ENCODE measurements at places on chromosomes 16 and 17. TPM values are rescaled to one million over a fixed set of nuclear protein-coding genes. Genes with fewer than 3 reads are reported as not detected.

VAC14 gene
- 54.2 TPM for total RNA-seq

DNA sequence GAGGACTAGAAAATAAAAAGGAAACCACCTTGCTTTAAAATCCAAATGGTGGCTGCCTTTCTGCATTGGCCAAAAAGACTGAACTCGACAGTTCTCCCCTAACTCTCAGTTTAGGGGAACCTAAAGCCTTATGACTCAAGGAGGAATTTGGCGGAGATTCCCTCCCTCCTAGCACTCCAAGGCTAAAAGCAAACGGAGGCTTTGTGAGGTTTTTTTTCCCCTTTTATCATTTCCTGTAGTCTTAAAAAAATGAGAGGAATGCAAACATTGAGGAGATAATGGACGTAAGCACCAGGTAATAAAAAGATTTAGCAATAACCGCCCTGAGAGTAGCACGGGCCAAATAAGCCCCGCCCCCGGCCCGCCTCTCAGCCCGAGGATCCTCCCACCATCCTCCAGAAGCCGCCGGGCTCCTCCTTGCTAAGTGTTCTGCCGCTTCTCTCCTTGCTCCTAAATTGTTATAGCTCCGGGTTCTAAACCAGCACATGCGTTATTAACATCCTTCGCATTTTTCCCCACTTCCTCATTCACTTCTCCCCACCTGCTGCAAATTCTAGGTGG is 5.8 kb upstream of the KIFC3 start:
- DNase-seq, result peak; percentile 92

DNA sequence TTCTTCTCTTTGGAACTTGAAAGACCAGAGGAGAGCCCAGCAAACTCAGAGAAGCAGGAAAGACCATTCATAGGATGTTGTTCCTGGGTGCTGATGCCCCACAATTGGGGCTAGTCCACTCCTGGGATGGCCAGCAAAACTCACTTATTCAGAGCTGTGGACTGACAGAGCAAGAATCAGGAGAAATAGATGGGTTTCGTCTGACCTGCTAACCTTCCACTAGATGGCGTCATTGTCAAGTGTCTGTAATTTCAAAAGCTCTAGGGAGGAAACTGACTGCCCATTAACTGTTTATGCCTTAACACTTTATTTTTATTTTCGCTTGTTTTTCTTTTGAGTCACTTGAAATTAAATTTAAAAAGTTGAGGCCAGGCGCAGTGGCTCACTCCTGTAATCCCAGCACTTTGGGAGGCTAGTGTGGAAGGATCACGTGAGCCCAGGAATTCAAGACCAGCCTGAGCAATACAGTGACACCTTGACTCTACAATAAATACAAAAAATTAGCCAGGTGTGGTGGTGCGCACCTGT is 28.7 kb upstream of the MILR1 start:
- DNase-seq, result no peak

DNA sequence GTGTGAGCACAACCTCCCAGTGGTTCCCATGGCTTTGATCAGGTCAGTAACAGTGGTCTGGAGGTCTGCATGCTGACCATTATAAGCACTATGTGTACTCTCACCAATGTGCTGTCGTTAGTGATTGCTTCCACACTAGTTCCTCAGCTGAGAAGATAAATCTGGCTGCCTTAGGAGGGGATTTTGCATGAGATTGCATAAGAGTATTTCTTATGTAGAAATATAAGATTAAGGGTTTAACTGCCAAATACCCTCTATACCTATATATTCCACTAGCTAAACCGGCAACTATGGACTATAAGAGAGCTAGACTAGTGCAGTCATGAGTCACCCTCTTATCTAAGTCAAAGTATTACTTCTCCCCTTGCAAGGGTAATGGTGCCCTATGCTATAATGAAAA is 580.2 kb downstream of the CDH11 start:
- DNase-seq, result no peak

DNA sequence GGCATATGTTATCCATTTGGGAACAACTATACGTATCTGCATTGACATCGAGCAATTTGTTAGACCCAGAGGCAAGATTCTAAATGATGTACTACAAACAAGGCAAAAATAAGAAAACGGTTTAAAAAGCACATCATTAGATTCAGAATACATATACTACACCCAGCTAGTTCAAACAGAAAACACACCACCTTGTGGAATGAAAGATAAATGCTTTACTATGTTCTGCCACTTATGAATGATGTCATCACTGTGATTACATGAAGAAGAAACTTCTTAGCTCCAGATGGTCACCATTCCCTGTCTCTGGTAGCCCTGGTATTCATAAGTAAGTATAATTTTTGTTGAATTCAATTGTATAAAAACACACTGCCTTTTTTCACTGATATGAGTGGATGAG is 7.8 kb downstream of the NACA2 start:
- peak; percentile 61 for DNase-seq

- DNase-seq, result no peak
These were observed 606.6 kb downstream of the TMEM114 start for GRCh38 chr16:7983676-7984075.

DNA sequence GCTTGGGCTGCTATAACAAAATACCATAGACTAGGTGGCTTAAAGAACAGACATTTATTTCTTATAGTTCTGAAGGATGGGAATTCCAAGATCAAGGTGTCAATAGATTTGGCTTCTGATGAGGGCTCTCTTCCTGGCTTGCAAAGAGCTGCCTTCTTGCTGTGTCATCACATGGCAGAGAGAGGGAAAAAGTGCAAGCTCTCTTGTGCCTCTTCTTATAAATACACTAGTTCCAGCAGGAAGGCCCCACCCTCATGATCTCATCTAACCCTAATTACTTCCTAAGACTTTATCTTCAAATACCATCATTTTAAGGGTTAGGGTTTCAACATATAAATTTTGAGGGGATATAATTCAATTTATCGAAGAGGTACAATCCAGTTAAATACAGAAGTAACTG is 30.6 kb downstream of the ABCA9 start:
- no peak for DNase-seq

DNA sequence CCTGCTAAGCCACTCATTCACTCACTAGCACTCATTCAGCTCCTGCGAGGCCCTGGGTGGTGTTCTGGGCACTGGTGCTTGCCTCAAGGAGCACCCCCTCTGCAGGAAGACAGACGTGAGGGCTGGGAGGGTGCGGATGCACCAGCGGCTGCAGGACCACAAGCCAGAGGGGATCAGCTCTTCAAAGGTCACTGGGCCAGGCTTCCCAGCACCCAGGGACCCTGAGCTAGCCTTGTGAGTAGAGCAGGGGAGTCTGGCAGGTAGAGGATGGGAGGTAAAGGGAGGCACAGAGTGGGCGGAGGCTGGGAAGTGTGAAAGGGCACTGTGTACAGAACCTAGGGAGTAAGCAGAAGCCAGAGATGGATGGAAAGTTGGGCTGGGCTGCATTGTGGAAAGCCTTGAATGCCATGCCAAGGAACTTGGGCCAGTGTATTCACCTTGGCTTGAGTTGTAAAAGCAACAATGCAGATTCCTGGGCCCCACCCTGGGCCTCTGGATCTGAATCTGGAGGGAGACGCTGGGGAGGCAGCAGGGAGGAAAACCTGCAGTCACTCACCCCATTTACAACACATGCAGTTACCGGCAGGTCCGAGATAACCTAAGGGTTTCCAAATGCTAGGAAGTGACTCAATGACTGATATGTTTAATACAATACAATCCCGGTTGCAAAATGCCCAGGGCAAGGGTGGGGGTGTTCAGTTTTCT is 1.7 kb downstream of the IL4R start:
- peak; percentile 56 for DNase-seq

- DNase-seq, result peak; percentile 52
These were observed 79.2 kb upstream of the LGALS9 start for GRCh38 chr17:27551701-27552248.

DNA sequence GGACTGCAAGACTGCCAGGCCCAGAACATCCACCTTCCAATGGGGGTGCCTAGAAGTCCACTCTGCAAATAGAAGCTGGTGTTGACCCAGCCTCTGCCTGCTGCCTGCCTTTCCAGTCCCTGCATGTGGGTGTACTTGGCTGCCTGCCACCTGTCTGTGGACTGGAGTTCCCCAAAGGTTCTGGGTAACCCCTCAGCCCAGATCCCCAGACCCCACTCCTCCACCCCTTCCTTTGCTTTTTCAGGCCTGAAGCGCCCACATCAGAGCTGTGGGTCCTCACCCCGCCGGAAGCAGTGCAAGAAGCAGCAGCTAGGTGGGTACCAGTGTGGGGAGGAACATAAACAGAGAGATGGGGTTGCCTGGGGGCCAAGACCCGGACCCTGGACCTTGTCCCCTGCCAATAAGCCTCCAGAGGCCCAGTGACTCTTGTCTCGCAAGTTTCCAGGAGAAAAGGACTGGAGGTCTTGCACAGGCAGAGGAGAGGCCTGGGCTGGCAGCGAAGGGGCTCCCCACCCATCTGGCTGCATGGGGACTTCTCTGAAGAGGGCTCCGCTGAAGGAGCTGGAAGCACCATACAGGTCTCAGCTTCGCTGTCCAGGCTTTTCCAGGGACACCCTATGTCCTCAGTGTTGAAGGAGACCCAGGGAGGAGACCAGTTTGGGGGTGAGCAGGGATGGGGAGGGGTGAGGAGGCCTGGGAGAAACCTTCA is 34.3 kb downstream of the NLRC5 start:
- DNase-seq, result peak; percentile 37

DNA sequence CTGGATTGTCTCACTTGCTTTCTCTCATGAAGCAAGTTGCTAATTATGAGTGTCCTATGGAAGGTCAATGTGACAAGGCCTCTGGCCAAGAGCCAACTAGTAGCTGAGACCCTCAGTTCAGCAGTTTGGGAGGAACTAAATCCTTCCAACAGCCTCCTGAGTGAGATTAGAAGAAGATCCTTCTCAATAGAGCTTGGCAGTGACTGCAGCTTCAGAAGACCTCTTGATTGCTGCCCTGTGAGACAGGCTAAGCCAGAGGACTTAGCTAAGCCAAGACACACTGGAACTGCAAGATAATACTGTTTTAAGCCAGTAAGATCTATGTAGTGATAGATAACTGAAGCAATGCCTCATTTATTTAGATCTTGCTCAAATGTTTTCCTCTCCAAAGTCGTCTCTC is 34.3 kb downstream of the PCTP start:
- DNase-seq, result no peak

GRCh38 chr16:27803775-27804549 is 254.0 kb downstream of the KATNIP start:
- no peak for DNase-seq

- DNase-seq, result no peak
These were observed 46.6 kb downstream of the HOXB1 start for GRCh38 chr17:48484256-48484655.

- DNase-seq, result no peak
These were observed 201.8 kb downstream of the SLC39A11 start for GRCh38 chr17:72890711-72891110.

GRCh38 chr17:74117087-74117698 is 86.3 kb upstream of the RPL38 start:
- no peak for DNase-seq

DNA sequence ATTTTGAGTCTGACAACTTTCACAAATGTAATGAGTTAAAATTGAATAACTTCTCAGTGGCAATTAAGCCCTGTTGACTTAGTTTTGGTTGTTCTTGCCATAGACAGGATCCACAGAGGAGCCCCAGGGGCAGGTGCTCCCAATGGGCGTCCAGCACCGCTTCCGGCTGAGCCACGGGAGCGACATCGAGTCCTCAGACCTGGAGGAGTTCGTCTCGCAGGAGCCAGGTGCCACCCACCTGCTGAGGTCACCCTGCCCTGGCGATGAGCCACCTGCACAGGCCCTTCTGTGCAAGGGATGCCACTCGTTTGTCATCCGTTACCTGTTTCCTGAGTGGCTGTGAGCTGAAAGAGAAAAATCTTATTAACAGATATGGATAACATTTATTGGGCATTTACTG is 10.7 kb downstream of the CCDC40 start:
- no peak for DNase-seq

- no peak for DNase-seq
These were observed 182.4 kb downstream of the HS3ST4 start for GRCh38 chr16:25874196-25874595.

GRCh38 chr17:41404024-41404671 is 6.7 kb upstream of the KRT31 start:
- DNase-seq, result no peak

DNA sequence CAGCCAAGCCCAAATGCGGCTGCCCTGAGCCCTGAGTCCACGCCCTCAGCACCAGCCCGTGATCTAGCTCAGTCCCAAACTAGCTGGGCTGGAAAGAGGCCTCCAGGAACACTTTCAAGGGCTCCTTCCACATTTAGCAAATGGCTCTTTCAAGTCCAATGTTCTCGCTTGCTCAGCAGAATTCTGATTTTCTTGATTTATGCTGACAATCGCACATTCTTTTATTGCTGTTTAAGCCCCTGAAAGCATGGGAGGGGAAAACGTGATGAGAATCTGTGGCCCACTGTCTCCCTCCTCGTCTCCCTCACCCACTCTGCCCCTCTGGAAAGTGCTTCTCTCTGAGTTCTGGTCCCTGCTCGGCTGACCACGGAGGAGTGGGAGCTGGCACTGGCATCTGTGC is 293.8 kb downstream of the FOXL1 start:
- DNase-seq, result no peak

DNA sequence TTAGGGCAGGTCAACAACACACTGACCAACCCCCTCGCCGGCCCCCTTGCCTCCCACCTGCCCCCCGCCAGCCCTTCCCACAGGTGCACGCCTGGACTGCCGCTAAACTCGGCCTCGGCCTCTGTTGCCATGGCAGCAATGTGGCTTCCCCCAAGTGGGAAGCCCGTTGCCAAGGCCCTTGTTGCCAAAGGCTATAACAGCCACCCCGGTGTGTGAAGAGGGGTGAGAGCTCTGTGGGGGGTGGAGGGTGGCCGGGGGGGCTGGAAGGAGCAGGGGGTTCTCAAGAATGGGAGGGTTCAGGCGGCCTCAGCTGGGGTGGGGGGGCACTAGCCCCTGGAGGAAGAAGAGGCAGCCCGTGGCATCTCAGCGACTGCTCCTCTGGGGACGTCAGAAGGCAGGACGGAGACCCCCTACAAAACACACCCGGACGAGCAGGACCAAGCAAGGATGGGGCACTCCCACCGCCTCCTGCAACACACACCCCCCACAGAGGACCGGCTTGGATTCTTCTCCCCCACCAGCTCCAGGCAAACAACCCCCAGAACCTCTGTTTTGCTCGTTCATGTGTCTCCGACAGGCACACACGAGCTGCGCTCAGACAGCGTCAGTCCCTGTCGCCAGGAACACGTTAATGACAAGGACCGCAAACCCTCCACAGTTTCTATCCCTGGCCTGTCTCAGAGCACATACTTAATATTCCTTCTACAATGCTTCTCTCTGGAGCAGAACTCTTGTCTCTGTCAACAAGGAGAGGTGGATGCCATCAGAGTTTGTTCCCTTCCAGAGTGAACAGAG is 55.7 kb downstream of the ABR start:
- no peak for DNase-seq

GRCh38 chr17:7806587-7806986 is 27.4 kb upstream of the KDM6B start:
- no peak for DNase-seq

- no peak for DNase-seq
These were observed 10.8 kb upstream of the LPCAT2 start for GRCh38 chr16:55498101-55498500.

All from stomach (tissue), 19 donors.